ENCODE measurements at places on chromosomes 6 and 20.

DNA sequence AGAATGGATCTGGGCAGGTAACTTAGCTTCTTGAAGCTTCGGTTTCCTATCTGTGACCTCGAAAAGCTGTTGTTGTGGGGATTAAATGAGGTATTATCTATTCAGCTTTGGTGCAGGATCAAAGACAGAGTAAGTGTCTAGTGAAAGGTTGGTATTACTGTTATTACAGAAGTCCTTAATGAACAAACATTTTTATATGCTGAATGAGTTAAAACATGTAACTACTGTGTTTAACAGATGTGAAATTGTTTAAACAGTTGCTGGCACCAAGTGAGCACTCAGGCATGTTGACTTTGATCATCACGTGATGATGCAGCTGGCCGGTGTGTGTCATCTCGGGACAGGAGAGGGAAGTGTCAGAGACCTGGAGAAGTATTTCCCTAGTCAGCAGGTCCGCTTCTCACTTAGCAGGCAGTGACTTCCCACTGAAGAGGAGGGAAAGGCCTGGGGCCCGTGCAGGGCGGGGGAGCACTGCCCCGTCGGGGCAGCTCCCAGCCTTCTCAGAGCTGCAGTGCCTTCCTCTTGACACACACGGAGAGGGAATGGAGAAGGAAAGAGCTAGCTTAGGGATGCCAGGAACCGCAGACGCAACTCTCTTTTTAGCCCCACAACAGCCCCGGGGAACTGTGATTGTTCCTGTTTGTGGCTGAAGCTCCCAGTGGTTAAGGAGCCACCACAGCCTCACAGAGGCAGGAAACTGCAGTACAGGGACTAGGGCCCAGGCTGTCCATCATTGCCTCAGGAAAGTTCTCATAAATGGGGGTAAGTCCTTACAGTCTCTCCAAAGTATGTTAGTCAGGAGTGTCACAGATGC lies 18.0 kb downstream of the TUBB2A start:
- no peak for DNase-seq

- no peak for DNase-seq
Observed at GRCh38 chr6:122953766-122954165, 42.3 kb upstream of the CLVS2 start.

- DNase-seq, result no peak
Observed at GRCh38 chr6:134995536-134995935, 45.6 kb upstream of the ALDH8A1 start.

DNA sequence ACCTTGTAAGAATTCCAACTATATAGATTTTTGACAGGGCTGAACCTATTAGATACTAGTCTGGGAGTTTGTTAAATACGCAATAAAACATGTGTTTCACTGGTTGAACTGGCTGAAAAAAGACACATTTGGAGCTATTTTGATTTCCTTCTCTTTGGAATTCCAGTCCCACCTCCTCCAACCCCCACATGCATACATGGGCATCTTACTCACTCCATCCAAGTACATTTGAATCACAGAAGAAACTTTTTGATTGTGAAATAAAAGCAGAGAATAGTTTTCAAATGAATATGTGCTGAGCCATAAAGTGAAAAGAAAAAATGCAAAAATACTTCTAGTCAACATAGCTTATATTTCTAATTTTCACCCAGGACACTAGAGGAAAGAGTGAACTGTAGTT lies 33.9 kb upstream of the STXBP5 start:
- DNase-seq, result no peak

GRCh38 chr6:152173957-152174356 lies 366.5 kb downstream of the ESR1 start:
- DNase-seq, result no peak
